HCT116 (cell line): ENCODE measurements at places on chromosomes 2 and 18.

DNA sequence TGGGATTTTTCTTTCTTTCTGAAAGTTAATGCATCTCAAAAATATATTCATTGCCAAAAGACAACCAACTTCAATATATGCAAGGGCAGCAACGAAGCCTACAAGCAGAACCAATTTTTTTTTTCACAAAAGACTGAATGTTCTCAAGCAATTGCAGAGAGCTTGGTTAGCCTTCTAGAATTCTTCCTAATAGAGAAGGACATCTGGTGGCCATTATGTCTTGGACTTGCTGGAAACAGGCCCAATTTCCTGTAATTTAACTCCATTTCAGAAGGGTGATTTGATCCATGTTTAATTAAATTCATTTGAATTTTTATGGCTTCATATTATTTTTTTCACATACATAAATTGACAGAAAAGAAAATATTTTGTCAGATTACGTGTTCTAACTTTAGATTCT, 208.0 kb downstream of the TPGS2 start:
- no peak for DNase-seq

GRCh38 chr2:131673400-131674173, 145.9 kb downstream of the CCDC74A start:
- DNase-seq: peak; percentile 48

DNA sequence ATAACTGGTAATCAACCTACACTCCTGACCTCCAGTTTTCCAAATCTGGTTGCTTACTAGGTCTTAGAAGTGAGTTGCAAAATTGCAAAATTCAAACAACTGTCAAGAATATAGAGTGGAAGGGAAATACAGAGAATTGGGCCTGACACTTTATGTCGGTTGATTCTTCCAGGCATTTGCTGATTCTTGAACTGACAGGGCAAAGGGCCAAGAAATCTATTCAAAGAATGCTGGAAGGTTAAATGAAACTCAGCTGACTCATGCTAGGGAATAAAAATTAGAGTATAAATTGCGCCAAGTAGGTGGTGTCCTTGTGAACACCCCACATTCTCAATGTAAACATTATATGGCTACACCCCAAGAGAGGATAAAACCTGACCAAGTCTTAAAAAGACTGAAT, 21.5 kb upstream of the ZSCAN30 start:
- DNase-seq: no peak

DNA sequence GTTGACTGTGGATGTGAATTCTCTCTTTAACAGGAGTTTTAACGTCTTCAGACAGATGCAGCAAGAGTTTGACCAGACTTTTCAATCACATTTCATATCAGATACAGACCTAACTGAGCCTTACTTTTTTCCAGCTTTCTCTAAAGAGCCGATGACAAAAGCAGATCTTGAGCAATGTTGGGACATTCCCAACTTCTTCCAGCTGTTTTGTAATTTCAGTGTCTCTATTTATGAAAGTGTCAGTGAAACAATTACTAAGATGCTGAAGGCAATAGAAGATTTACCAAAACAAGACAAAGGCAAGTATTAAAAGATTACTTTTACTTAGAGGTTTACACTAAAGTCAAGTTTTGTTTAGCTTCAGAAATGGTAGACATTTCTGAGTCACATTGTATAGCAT, 30.2 kb upstream of the TYMS start:
- no peak for DNase-seq

DNA sequence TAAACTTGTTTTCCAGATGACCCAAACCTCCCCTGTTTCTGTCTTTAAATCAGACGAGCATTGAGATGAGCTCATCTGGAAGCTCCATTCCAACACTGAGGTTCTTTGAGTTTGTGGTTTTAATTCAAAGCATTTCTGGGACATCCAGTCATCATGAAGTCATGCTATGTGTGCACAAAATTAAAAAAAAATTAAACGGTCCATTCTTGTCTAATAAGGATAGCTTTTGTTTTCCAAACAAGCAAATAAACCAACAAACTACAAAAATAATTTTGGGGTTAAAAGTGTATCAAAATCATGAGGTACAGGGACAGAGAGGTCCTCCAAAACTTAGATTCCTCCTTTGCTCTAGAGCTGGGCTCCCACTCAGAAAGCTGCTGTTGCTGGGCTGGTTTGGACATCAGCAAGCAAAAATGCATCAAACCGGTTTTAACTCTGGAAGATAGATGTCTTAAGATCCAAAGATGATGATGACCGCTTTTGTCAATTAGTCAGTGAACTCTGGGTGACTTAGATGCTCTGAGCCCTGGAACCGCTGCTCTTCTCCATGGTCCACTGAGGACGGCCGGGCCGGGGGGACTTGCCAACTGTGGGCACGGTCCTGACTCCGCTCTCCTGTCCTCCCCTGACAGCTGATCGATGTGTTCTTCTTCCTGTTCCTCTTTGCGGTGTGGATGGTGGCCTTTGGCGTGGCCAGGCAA, 65.4 kb downstream of the TRPM8 start:
- no peak for DNase-seq

DNA sequence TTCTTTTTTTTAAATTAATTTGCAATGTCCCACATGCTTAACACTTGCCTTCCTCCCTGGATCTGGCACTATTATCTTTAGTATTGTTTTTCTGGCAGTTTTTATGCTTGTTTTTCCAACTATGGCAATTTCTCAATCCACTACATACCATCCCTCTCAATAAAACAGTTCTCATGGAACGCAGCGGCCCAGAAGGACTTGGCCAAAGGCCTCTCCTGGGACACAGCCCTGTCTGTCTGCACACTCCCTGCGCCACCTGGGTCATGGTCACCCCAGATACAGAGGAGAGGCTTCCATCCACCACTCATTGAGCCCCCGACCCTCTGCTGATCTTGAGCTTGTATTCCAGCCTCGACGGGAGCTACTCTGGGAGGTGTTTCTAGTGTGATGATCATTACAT, 91.2 kb downstream of the TWIST2 start:
- no peak for DNase-seq

- DNase-seq: no peak
Observed at GRCh38 chr2:208792766-208793165, 386.2 kb downstream of the PTH2R start.

DNA sequence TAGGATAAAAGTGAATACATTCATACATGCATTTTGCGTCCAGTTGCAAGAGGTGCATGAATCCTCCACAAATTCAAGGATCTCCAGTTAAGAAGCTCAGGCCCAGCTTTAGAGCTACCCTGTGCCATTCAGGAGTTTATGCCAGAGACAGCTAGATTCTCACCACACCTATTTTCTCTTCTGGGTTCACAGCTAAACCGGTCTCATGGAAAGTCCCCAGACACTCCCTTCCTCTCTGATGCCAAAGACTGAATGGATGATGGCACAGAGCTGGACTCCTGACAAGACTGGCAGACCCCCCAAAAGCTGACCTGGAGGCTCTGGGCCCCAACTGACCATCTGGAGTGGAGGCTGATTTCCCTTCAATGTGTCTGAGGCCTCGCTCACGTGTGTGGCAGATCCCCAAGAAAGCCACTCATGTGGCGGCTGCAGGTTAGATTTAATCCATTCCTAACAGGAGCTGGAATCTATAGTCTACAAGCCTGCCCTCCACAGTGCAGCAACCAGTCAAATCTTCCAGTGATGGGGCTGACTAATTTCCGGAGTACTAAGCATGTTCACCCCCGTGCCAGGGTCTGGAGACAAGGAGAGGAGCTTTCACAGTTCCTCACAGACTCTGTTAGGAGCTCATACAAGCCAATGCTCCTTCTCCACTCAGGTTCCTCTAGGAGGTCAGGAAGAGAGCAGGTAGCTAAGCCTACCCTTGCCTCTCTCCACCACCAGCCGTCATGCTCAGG, 257.1 kb downstream of the BCL11A start:
- DNase-seq: no peak

DNA sequence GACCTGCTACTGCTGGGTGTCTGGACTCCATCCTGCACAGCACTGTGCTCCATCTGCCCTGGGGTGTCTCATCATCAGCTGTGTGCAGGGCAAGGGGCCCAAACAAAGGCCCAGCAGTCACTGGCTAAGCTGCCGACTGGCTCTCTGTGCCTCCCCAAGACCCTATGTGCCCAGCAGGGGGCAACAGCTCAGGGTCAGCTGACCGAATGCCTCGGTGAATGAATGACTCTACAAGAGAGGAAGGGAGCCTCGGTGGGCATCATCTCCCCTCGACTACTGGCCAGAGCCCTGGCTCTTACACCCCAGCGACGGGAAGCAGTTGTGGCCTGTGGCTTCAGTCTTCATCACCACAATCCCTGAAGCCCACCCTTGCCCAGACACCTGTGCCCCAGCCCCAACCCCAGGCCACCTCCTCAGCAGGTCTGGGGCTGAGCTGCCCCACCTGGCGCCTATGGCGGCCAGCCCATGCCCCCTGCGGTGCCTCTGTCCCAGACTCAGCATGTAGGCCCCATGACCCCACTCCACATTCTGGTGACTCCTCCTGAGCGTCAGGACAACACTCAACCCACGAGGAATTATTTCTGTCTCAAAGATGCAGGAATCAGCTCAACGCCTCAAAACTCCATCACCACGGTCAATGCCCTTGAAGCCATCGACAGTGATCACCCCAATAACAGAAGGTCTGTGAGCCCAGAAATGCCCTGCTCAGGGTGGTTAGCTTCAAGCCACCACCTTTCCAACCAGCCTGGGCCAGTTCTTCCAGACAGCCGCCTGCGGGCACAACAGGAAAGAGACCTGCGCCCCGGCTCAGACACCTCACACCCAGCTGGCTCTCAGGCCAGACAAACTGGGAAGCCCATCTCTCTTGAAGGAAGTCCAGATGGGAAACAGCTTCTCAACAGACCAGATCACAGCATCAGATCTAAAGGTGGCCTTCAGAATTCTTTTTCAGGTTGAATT, 1.6 kb upstream of the GPR17 start:
- DNase-seq: no peak

DNA sequence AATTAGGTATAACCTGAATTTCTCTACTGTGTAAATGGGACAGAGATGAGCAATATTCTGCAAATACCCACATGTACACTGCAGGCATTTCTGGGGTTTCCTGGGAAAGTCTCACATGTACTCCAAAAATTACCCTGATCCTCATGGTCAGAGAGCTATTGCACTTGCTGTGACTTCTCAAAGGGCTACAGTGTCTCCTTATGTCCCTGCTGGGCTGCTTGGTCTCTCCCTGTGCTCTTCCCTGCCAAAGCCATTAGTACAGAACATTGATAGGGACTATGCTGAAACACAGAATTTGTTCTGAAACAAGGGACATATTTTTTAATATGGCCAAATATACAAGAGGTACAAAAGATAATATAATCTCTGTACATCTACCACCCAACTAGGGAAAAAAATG, 924.4 kb upstream of the NXPH2 start:
- no peak for DNase-seq

DNA sequence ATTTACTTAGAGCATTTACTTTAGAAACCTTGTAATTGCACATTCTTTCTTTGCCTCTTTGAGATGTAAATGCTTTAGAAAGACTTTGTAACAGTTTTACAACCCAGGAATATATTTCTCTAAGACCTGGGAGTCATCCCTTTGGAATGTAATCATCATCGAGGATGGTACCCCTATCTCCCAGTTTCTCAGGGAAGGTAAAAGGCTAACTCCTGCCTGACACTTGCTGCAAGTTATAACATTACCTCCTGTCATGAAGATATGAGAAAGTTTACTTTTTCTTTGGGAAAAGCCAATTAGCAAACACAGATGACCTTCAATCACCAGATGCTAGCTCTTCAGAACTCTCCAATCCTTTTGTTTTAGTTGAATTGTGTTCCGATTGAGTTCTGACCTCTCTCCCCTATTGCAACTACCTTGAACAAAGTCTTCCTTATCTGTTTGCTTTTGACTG, 420.3 kb upstream of the FSIP2 start:
- no peak for DNase-seq

DNA sequence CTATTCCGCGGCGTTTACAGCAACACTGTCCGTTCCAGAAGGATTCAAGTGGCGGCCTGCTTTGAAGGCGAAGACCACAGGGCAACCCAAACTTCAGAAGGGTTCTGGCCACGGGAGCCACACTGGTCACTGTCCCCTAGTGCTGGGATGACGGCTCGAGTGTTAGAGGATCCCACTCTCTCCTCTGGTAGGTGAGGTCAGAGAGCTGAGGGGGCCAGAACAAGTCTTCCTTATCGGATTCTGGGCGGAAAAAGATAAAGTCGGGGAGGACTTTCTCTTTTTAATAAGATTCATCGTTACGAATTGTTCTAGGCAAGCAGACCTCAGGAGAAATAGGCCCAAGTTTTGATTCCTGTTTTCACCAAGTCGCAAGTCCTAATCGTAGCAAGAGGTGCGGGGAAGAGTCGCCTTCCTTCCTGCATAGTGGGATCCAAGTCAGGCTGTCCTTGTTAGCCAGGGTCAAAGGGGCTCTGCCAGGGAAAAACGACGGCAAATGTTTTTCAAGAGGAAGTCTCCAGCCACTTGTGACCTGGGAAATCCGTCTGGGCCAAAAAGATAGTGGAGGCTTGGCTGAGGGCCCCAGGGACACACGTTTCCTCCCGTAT, 864 bp upstream of the MYL12A start:
- DNase-seq: no peak

- no peak for DNase-seq
Observed at GRCh38 chr2:222842491-222843174, 18.2 kb upstream of the ACSL3 start.

DNA sequence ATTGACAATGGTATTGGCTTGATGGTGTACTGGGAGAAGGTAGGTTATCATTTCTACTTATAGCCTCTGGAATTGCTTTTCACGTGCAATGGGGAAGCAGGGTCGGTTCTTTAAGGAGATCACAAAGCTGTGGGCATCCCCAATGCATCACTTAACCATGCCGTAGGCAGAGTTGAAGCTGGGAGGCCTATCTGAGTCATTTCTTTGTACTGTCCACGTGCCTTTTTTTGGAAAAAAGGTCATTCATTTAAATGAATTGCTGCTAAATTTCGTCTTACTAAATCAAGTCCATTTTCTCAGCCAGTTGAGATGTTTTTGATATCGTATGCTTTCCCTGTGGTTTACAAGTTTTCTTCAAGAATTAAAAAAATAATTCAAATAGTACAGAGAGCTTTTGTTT, 17.2 kb upstream of the GYPC start:
- no peak for DNase-seq

DNA sequence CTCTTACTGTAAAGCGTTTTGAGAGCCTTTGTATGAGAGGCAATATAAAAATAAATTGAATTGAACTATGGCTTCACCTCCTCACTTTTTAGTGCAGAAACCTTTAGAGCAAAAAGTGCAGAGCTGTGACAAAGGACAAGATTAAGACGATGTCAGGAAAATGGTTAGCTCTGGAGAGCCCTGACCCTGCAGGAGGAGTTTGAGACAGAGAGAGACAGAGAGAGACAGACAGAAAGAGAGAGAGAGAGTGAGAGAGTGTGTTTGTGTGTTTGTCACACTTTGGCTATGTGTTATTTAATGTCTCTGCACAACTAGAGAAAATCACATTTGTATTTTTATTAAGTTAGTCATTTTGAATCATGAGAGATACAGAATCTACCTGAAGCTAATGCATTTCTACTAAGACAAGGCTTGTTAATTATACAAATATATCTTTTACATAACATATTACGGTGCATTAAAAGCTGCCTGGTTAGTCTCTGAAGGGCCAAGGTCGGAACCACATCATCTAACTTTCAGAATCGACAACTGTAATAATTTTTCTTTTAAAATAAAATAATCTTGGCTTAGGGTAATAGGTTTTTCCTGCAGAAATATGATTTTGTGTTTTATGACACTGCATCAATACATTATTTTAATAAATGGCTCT, 423.5 kb upstream of the ZEB2 start:
- DNase-seq: no peak

GRCh38 chr2:228447266-228447915, 265.9 kb upstream of the SPHKAP start:
- DNase-seq: no peak
